ENCODE measurements at places on chromosomes 11 and 22.

DNA sequence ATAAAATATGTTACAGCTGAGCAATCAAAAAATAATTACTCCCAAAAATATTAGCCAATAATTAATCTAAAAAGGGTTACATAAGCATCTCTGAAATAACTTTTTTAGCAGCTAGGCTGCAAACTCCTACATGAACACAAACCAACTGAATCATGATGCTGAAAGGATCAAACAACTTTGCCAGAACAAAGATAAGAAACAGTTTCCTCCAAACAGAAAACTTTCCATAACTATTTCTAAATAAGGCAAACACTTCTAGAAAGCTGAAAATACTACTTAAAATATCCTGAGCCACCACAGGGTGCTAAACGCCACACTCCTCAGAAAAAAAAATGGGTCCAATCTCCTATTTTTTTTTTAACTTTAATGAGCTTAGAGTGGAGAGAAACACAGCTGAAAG lies 68.6 kb upstream of the ARHGAP32 start:
- no peak for DNase-seq

DNA sequence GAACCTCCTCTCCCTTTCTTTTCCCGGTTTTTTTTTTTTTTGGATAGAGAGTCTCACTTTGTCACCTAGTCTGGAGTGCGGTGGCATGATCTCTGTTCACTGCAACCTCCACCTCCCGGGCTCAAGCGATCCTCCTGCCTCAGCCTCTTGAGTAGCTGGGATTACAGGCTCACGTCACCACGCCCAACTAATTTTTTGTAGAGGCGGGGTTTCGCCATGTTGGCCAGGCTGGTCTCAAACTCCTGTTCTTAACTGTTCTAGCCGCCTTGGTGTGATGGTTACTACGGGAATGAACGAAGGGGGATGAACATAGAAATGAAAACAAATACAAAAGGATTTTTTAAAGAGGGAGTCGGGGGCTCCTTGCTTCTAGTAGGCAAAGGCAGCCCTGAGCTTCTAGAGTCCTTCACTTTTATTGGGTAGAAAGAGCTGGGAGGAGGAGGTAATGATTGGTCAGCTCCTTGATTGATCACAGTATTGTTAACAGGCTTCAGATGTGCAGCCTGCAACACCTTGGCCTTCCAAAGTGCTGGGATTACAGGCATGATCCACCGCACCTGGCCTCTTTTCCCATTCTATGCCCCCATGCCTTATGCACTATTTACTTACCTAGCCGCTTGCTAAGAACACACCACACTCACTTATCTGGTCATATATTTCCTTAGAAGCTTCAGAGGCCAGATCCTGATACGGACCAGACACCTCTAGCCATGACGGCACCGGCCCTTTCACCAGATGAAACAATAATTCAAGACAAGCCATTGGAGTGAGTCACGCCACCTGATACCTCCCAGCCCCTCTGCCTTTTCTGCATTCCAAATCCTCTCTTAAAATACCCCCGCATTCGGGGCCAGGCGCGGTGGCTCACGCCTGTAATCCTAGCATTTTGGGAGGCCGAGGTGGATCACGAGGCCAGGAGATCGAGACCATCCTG lies 20.7 kb downstream of the SUSD2 start:
- DNase-seq, result no peak

DNA sequence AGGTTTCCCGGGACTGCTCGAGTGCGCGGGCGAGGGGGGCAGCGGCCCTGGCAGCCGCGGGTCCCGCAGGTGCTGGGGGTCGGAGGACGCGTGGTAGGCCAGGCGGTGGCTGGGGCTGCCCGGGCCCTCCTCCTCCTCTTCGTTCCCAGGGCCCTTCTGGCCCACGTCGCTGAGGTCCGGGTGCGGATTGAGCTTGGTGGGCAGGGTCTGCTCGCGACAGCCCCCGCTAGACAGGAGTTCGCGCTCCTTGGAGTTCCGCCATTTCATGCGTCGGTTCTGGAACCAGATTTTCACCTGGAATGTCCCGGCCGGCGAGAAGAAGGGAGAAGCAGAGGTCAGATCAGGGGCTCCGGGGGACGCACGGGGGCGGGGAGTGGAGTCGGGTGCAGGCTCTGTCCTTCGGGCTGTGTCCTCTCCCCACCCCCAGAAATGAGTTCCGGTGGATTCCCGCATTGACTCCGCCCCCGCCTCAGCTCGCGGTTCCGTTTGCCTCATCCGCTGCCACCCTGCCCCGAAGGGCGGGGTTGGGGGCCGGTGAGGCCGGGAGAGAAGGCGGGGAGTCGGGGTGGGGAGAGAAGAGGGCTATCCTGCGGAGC lies 3.9 kb downstream of the DBX1 start:
- no peak for DNase-seq

- DNase-seq, result no peak
Measured at GRCh38 chr22:20650294-20651207, 123.4 kb upstream of the SERPIND1 start.

- DNase-seq, result no peak
Measured at GRCh38 chr11:11313426-11313825, 39.6 kb downstream of the CSNK2A3 start.

DNA sequence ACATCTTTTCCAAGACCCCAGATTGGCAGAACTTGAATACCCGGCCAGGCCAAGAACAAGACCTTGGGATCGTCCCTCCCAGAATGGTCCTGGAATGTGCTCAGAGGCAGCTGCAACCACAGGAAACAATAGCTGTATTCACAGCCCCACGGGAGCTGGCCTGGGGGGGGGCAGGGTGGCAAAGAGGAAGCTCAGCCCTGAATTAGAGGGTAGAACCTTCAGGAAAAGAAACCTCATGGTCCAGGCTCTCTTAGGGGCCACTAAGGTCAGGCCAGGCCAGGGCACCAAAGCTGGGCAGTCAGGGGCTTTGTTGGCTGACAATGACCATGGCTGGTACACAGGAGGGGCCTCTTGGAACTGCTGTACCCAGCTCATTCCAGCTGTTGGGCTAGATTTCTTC lies 17.3 kb downstream of the RPL27A start:
- DNase-seq, result no peak

Measured in activated T-cell treated with anti-CD3 and anti-CD28 coated beads for 48 hours (primary cell).